ENCODE measurements at places on chromosomes 6 and 20.

DNA sequence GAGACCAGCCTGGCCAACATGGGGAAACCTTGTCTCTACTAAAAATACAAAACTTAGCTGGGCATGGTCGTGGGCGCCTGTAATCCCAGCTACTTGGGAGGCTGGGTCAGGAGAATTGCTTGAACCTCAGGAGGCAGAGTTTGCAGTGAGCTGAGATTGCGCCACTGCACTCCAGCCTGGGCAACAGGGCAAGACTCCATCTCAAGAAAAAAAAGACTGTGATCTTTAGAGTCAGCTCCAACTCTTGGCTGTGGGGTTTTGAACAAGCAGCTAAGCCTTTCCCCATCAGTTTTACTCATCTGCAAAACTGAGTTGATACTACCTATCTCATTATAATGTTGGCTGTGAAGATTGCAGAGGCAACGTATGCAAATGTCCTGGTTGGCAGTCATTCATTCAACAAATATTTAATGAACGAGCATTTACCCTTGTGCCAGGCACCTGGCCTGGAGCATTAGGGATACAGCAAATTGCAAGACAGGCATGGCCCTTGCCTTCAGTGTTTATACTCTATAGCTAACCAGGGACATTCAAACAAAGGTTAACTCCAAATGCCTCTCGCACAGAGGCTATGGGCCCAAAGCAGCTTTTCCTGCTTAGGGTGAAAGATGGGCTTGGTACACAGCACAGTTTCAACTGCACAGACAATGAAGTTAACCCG, 37.8 kb downstream of the ILRUN start:
- peaks cover 34% of the 10 kb centered on the region for H3K4me1 ChIP-seq
- no peak overlapping the region for H3K4me3 ChIP-seq
- DNase-seq = no peak
- no peaks in the 10 kb centered on the region for H3K27me3 ChIP-seq
- H3K36me3 ChIP-seq = peaks cover 5% of the 10 kb centered on the region

GRCh38 chr6:46380152-46380807, 111.0 kb downstream of the RCAN2 start:
- no peak for DNase-seq
- H3K27me3 ChIP-seq = peaks cover 7% of the 10 kb centered on the region
- no peak overlapping the region for H3K27ac ChIP-seq
- peaks cover 20% of the 10 kb centered on the region for H3K4me1 ChIP-seq
- H3K4me3 ChIP-seq = no peak overlapping the region
- no peaks in the 10 kb centered on the region for H3K36me3 ChIP-seq

GRCh38 chr6:150622941-150623874, 23.5 kb downstream of the PLEKHG1 start:
- peaks cover 12% of the 10 kb centered on the region for H3K36me3 ChIP-seq
- H3K27ac ChIP-seq = peak overlapping the region; percentile 99
- DNase-seq = peak; percentile 61
- H3K4me3 ChIP-seq = peak overlapping the region; percentile 47

GRCh38 chr6:106138151-106138550, 52.0 kb downstream of the PRDM1 start:
- DNase-seq = no peak
- H3K4me3 ChIP-seq = no peak overlapping the region
- no peaks in the 10 kb centered on the region for H3K36me3 ChIP-seq
- peaks cover 27% of the 10 kb centered on the region for H3K4me1 ChIP-seq
- no peak overlapping the region for H3K27ac ChIP-seq
- H3K27me3 ChIP-seq = no peaks in the 10 kb centered on the region

DNA sequence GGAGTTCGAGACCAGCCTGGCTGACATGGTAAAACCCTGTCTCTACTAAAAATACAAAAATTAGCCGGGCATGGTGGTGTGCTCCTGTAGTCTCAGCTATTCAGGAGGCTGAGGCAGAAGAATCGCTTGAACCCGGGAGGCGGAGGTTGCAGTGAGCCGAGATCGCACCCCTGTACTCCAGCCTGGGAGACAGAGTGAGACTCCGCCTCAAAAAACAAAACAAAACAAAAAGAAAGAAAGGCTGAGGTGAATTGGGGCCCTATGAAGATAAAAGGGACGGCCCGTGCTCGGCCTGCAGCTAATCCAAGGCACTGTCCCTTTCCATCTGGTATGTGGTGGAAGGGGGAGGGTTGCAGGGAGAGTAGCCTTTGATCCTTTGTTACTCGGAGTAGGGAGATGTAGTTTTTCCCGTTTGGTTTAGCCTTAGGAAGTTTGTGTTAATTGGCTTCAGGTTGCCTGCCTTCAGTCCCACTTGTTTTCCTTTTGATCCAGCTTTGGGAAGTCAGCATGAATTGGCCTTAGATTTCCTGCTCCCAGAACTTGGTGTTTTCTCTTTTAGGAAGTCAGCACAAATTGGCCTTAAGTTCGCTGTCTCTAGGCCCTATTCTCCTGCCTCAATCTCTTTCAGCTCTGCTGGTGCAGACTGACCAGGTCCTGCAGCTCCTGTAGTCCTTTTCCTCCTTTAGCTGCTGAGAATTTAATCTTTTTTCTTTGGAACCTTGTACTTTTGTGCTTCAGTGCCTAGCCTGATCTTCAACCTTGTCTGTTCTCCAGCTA, 36.1 kb upstream of the PAQR8 start:
- H3K4me1 ChIP-seq = peaks cover 10% of the 10 kb centered on the region
- no peak overlapping the region for H3K4me3 ChIP-seq
- H3K36me3 ChIP-seq = no peaks in the 10 kb centered on the region
- H3K27ac ChIP-seq = no peak overlapping the region
- no peaks in the 10 kb centered on the region for H3K27me3 ChIP-seq

- peaks cover 11% of the 10 kb centered on the region for H3K36me3 ChIP-seq
- H3K4me1 ChIP-seq = peaks cover 27% of the 10 kb centered on the region
- H3K27ac ChIP-seq = peak overlapping the region; percentile 67
- H3K27me3 ChIP-seq = no peaks in the 10 kb centered on the region
Observed at GRCh38 chr6:111600588-111601445, 4.9 kb downstream of the TRAF3IP2 start.

GRCh38 chr6:30283761-30284160, 43.0 kb upstream of the TRIM39 start:
- no peaks in the 10 kb centered on the region for H3K27me3 ChIP-seq
- peaks cover 32% of the 10 kb centered on the region for H3K36me3 ChIP-seq

GRCh38 chr20:10648651-10649050, 25.1 kb downstream of the JAG1 start:
- no peak overlapping the region for H3K4me3 ChIP-seq
- no peak overlapping the region for H3K27ac ChIP-seq
- peaks cover 5% of the 10 kb centered on the region for H3K27me3 ChIP-seq
- no peaks in the 10 kb centered on the region for H3K36me3 ChIP-seq

- no peaks in the 10 kb centered on the region for H3K36me3 ChIP-seq
- no peak for DNase-seq
- no peaks in the 10 kb centered on the region for H3K27me3 ChIP-seq
- peak overlapping the region; percentile 99 for H3K27ac ChIP-seq
- H3K4me3 ChIP-seq = peak overlapping the region; percentile 85
Observed at GRCh38 chr6:2990248-2990931, 9.3 kb upstream of the NQO2 start.

- no peak overlapping the region for H3K4me3 ChIP-seq
- H3K36me3 ChIP-seq = no peaks in the 10 kb centered on the region
- no peaks in the 10 kb centered on the region for H3K4me1 ChIP-seq
Observed at GRCh38 chr20:45576995-45577394, 2.1 kb downstream of the WFDC8 start.

GRCh38 chr6:138512609-138513008, 13.3 kb upstream of the NHSL1 start:
- no peaks in the 10 kb centered on the region for H3K4me1 ChIP-seq
- H3K4me3 ChIP-seq = no peak overlapping the region
- H3K27ac ChIP-seq = no peak overlapping the region
- H3K36me3 ChIP-seq = peaks cover under 1% of the 10 kb centered on the region
- H3K27me3 ChIP-seq = peaks cover 11% of the 10 kb centered on the region
- DNase-seq = no peak

GRCh38 chr6:37689381-37689780, 8.3 kb downstream of the MDGA1 start:
- H3K36me3 ChIP-seq = no peaks in the 10 kb centered on the region
- DNase-seq = no peak
- no peak overlapping the region for H3K4me3 ChIP-seq
- H3K27ac ChIP-seq = peak overlapping the region; percentile 21

GRCh38 chr6:88890860-88891845, 72.3 kb downstream of the RNGTT start:
- H3K4me1 ChIP-seq = no peaks in the 10 kb centered on the region
- no peak overlapping the region for H3K27ac ChIP-seq
- peaks cover 18% of the 10 kb centered on the region for H3K36me3 ChIP-seq
- H3K27me3 ChIP-seq = no peaks in the 10 kb centered on the region
- no peak overlapping the region for H3K4me3 ChIP-seq

GRCh38 chr20:49831022-49831769, 18.6 kb downstream of the SLC9A8 start:
- H3K4me1 ChIP-seq = peaks cover 15% of the 10 kb centered on the region
- H3K27me3 ChIP-seq = no peaks in the 10 kb centered on the region
- no peak overlapping the region for H3K27ac ChIP-seq
- no peak for DNase-seq
- H3K36me3 ChIP-seq = peaks cover 22% of the 10 kb centered on the region

DNA sequence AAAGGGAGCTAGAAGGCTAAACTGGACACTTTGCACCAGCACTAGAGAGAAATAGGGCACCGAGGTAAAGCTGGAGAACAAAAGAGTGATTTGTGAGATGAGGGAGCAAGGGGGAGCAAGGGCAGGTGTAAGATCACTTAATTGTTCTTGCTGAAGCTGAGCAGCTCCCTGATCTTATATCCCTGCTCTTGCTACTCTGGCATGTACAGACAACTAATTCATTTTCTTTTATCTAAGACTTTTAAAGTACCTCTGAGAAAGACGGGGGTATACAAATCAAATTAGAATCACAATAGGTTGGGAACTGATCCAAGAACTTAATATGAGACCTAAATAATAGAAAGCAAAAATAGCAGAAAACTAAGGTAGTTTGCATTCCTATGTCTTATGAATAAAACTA, 381.7 kb upstream of the POU3F2 start:
- H3K4me1 ChIP-seq = no peaks in the 10 kb centered on the region
- DNase-seq = no peak
- no peak overlapping the region for H3K27ac ChIP-seq
- no peak overlapping the region for H3K4me3 ChIP-seq
- H3K36me3 ChIP-seq = no peaks in the 10 kb centered on the region

DNA sequence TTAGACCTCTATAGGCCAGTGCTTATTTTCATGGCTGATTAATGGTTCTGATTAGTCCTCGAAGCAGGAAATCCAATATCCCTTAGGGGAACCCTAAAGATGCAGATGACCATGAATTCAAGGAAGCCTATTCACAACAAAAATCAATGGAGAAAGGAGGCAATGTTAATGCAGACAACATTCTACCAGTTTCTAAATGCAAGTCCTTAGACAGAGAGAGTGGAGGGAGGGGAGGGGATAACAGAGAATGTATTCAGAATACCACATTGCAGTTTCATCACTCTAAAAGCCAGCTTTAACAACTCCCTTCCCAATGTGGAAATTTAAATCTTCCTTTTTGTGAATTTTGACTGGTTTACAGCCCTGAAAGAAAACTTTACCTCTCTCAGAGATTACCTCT, 87.1 kb upstream of the POU3F2 start:
- no peak overlapping the region for H3K27ac ChIP-seq
- H3K27me3 ChIP-seq = peaks cover 3% of the 10 kb centered on the region
- H3K36me3 ChIP-seq = no peaks in the 10 kb centered on the region
- H3K4me1 ChIP-seq = no peaks in the 10 kb centered on the region
- no peak for DNase-seq

DNA sequence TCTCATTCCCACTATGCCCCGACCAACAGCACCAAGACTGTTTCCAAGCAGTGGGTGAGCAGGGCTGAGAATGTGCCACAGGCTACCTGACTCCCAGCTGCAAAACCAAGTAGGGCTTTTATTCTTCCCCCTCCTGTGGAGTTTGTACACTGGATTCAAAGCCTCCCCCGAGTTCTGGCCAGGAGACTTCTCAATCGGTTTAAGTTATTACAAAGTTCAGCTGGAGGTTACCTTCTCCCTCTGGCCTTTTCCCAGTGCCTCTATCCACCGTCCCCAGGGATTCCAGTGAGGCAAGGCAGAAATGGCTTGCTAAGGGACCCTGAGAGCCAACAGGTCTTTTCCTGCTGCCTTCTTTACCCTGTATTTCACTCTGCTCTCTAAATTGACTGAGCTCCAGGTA, 217.0 kb downstream of the ADGRG6 start:
- H3K36me3 ChIP-seq = no peaks in the 10 kb centered on the region
- DNase-seq = no peak

- H3K4me3 ChIP-seq = no peak overlapping the region
- H3K27me3 ChIP-seq = no peaks in the 10 kb centered on the region
- no peak overlapping the region for H3K27ac ChIP-seq
- DNase-seq = no peak
- H3K36me3 ChIP-seq = no peaks in the 10 kb centered on the region
Observed at GRCh38 chr20:6504826-6505225, 262.7 kb upstream of the BMP2 start.

- no peak for DNase-seq
- H3K4me1 ChIP-seq = no peaks in the 10 kb centered on the region
- H3K4me3 ChIP-seq = no peak overlapping the region
- no peaks in the 10 kb centered on the region for H3K36me3 ChIP-seq
- H3K27ac ChIP-seq = no peak overlapping the region
- H3K27me3 ChIP-seq = no peaks in the 10 kb centered on the region
Observed at GRCh38 chr6:119527231-119527578, 177.6 kb upstream of the MAN1A1 start.

- H3K27me3 ChIP-seq = no peaks in the 10 kb centered on the region
- H3K36me3 ChIP-seq = no peaks in the 10 kb centered on the region
- H3K27ac ChIP-seq = no peak overlapping the region
- DNase-seq = no peak
- no peak overlapping the region for H3K4me3 ChIP-seq
Observed at GRCh38 chr20:7003598-7003997, 236.1 kb downstream of the BMP2 start.

GRCh38 chr6:115404446-115404845, 656.2 kb downstream of the FRK start:
- H3K4me3 ChIP-seq = no peak overlapping the region
- no peaks in the 10 kb centered on the region for H3K36me3 ChIP-seq
- H3K27me3 ChIP-seq = no peaks in the 10 kb centered on the region
- DNase-seq = no peak
- H3K4me1 ChIP-seq = no peaks in the 10 kb centered on the region

DNA sequence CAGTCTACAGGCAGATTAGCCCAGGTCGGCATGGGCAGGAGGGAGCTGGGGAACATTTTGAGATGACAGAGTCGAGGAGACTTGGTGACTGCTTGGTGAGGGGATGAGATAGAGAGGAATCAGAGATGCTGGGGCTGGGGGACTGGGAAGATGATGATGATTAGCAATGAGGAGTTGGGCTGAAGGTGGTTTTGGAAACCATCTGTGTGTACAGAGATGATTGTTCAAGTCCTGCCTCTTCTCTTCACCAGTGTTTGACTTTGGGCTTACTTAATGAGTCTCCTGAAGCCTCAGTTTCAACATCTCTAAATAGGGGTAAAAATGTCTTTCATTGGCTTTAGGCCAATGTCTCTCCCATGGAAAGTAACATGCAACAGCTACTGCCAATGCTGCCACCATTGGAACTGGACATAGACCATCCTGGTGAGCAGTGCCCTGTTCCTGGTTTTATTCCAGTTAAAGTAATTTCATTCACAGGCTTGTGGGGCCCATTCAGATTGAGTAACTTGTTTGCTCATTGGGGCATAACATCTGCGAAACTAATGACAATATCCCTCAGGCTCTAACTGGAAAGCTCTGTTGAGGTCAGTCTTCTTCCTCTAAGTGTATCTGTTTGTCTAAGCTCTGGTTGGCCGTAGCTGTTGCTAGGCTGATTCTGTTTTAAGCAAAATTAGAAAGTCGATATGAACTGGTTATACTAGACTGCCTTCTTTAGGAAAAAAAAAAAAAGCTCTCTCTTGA, 99.1 kb downstream of the ARMC2 start:
- H3K4me3 ChIP-seq = no peak overlapping the region
- no peaks in the 10 kb centered on the region for H3K27me3 ChIP-seq
- no peaks in the 10 kb centered on the region for H3K36me3 ChIP-seq
- H3K27ac ChIP-seq = no peak overlapping the region
- H3K4me1 ChIP-seq = peaks cover 16% of the 10 kb centered on the region

Data from memory B cell (primary cell).